T-helper 17 cell (primary cell): ENCODE measurements at places on chromosomes 2 and 18.

DNA sequence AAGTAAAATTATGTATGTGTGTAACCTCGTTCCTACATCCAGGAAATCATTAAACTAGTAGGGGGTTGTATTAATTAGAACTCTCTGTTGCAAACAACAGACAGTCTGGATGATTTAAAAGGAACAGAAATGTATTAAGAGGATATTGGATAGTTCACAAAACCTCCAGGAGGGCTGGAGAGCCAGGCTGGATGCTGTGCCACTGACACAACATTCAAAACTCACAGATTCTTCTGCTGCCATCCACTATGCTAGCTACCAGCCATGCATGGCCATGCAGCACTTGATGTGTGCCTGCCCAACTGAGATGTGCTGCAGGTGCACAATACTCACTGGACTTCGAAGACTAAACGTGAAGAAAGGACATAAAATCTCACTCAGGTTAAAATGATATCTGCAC is 48.2 kb upstream of the SH3RF3 start:
- no peak for DNase-seq

- no peak for DNase-seq
These were observed 68.3 kb upstream of the PPM1B start for GRCh38 chr2:44100351-44100750.

- DNase-seq: no peak
These were observed 60.1 kb upstream of the LRRTM1 start for GRCh38 chr2:80364524-80365212.

GRCh38 chr2:153101187-153101586 is 377.4 kb downstream of the RPRM start:
- no peak for DNase-seq

DNA sequence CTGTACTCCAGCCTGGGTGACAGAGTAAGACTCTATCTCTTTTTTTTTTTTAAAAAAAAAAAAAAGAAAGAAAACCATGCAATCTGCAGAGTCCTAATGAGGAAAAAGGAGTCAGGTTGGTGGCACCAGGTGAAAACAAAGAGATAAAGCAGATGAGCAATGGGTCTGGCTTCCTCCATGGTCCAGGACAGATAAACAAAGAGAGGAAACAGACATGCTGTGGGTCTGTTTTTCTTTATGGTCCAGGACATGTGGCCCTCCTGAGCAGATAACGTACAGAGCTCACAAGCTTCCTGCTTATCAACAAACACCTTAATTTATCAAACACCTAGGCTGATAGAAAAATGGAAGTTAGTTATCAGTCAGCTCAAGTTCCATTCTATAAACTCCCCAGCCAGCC is 24.4 kb upstream of the TUBB6 start:
- no peak for DNase-seq

- DNase-seq: peak; percentile 37
These were observed 21.9 kb upstream of the MTERF4 start for GRCh38 chr2:241123816-241124536.

DNA sequence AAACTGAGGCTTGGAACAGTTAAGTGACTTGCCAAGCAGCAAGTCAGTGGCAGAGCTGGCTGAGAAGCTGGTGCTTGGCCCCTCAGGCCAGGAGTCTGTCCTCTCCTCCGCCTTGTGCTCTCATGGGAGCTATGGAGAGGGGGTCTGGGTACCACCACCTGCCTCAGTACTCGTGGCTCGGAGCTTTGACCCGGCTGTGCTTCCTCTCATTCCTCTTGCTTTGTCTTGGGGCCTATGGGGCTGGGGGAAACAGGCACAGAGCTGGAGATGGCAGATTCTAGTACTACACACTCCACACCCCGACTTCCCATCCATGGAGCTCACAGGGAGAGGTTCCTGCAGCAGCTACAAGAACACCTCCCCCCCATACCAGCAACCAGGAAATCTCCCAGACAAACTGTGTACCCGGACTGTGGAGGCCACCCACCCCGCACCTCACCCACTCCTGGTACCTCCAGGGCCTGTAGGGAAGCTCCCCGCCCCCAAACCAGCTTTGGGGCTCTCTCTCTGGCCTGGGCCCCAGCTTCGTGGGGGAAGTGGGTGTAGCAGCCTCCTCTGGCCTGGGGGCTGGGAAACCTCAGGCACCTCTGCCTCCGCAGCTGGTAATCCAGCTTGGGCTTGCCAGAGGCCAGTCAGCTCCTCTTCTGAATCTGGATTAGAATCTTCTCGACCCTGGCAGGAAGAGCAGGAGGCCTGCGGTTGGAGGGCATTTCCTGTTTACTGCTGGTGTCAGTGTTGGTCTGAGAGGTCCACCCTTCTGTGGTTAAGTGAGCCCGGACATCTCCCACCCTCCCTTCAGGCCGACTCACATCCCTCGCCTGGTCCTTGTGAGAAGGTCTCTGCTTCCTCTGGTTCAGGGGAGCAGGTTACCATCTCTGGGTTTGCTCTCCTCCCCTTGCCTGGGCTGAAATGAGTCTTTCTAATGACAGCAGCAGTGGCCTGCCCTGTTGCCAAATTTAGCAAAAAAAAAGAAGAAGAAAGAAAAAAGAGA is 22.3 kb upstream of the RHOB start:
- DNase-seq: no peak

DNA sequence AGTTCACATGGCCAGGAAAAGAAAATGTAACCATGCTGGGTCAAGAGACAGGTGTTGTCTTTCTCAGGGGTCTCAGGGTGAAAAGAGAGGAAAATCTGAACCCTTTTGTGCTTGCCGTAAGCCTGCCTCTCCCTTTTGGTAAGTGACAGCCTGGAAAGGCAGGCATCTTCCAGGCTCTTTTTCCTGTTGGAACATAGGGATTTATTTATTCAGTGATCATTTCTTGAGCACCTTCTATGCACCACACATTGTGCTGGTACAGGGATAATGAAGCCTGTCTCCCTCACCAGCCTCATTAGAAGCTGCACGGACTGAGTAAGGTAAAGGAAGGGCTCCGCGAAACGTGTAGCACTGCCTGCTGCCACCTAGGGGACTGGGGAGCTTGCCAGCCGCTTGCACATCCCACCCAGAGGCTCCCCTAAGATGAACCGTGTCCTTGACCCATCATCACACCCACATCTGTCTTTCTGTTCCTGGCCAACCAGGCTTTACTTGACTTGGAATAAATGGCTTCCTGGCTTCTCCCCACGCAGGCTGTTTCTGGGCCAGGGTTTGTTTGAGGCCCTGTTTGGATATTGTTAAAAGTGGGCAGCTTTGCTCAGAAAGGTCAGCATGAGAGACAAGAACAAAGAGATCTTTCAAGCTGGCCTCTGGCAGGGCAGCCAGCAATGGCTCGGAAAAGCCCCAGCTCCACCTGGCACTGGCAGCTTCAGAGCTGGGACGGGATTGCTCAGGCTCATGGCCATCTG is 73.3 kb upstream of the MCFD2 start:
- DNase-seq: no peak

GRCh38 chr2:66531567-66531966 is 96.6 kb downstream of the MEIS1 start:
- no peak for DNase-seq

- DNase-seq: no peak
These were observed 53.3 kb upstream of the TTN start for GRCh38 chr2:178860551-178860950.

DNA sequence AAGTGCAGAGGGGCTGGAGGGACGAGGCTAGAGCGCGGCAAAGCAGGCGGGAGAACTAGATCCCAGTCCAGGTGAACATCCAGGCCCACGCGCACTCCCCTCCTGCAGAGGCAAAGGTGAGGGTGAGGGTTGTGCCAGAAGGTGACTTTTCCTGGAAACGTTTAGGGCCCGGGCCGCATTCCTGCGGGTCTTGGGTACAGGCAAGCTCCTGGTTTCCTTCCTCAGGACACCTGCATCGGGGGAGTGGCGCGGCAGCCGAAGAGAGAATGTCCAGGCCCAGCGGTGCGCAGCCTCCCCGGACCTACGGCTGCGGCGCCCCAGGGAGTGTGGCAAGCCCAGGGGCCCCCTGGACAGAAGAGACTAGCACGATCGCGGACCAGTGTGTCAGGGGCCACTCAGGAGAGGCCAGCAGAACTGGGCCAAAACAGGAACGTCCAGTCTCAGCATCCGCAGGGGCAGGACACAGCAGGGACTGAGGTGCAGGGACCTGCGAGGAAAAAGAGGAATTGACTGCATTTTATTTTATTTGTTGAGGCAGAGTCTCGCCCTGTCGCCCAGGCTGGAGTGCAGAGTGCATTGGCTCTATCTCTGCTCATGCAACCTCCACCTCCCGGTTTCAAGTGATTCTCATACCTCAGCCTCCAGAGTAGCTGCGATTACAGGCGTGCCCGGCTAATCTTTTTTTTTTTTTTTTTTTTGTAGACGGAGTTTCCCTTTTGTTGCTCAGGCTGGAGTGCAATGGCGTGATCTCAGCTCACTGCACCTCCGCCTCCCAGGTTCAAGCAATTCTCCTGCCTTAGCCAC is 8.7 kb upstream of the IMPA2 start:
- DNase-seq: no peak

GRCh38 chr2:55742996-55743395 is 49.4 kb upstream of the PNPT1 start:
- no peak for DNase-seq

DNA sequence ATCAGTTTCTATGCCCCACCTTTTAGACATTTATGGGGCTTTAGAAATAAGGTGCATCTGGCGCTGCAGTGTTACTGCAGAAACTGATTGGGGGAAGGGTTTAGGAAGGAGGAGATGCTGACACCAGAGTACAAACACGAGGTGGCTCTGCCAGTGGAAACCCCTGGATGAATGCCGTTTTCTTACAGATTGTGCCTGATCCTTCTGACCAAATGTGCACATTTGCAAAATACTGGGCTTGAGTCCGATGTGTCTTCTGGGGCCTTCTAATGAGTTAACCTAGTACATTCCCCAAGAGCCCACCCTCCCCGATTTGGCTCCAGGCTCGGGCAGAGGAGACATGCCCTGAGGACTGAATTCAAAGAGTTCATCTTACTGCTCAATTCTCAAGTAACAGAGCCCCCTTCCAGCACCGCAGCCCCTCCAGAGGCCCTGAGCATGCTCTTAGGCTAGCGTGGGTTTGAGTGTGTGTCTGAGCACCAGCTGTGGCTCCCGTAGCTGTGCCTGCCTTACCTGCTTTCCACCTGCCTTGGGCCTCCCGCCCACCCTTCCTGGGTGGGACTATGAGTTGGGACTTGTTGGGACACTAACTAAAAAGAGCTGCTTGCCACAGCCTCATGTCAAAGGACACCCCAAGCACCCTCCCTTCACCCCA is 116.7 kb upstream of the COPS8 start:
- no peak for DNase-seq

DNA sequence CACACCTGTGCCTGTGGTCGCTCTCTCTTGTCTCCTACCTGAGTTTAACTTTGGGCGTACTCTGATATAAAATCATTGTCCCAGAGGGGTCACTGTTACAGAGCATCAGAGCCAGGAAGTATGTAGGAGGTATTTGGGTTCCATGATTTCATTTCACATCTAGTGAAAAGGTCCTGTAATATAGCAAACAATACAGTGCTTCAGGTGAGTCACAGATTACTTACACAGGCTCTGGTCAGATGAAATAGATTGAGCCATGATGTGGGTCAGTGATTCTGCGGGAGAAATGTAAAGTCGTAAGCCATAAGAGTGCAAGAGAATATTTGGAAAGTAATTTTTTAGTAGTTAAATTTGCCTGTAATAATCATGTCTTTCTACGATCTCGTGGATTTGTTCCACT is 70.2 kb downstream of the SOCS6 start:
- no peak for DNase-seq

GRCh38 chr2:135948642-135949355 is 36.6 kb downstream of the DARS1 start:
- DNase-seq: peak; percentile 30

GRCh38 chr2:239441261-239442078 is 40.6 kb upstream of the HDAC4 start:
- DNase-seq: no peak

DNA sequence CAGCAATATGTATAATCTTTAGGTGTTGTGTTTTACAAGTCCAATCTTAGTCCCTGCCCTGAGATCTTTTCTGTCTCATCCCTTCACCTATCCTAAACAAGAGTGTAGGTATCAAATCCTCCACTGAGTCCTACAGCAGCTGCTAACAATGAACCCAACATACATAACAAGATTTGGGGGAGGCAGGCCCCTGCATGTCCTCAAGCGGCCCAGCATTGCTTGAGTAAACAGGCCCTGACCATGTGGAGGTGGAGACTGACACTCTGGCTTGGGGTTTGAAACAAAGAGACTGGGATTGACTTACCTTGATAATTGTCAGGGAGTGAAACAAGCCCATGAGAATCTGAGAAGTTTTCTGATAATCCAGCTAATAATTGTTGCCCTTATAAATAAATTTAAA is 213.4 kb downstream of the STK39 start:
- no peak for DNase-seq

GRCh38 chr2:38057651-38058410 is 18.1 kb downstream of the CYP1B1 start:
- DNase-seq: no peak

- no peak for DNase-seq
These were observed 78.7 kb downstream of the NCAPH start for GRCh38 chr2:96414161-96414710.

DNA sequence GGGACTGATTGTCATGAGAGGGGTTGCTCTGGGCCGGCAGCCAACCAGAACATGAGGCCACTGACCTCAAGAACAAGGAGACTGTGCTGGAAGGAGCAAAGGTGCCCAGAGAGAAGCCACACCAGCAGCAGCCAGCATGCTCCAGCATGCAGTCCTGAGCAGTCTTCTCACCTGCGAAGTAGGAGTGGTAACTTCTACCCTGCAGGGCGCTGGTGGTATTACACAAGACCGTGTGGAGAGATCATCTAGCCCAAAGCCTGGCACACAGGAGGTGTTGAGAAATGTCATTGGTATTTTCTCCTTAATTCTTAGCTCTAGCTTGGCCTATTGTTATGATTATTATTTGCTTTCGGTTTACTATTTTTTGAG is 132.7 kb downstream of the TSN start:
- no peak for DNase-seq

DNA sequence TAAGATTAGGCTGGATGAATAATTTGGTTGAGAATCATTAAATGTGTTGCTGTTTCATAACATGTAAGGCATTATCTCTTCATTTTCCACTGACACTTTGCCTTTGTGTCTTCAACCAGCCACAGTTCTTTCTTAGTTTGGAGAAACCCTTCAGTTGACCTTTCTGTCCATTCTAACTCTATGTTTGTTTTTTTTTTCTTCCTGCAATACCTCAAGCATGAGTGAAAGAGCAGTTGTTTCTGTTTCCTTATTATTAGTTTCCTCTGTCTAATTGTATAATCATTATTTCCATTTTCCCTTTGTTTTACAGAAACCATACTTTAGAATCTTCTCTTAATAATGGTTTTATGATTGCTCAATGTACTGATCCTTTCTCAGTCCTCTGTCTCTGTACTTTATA is 25.6 kb downstream of the HADHB start:
- DNase-seq: no peak

- no peak for DNase-seq
These were observed 305.4 kb downstream of the MTX2 start for GRCh38 chr2:176574484-176575236.

DNA sequence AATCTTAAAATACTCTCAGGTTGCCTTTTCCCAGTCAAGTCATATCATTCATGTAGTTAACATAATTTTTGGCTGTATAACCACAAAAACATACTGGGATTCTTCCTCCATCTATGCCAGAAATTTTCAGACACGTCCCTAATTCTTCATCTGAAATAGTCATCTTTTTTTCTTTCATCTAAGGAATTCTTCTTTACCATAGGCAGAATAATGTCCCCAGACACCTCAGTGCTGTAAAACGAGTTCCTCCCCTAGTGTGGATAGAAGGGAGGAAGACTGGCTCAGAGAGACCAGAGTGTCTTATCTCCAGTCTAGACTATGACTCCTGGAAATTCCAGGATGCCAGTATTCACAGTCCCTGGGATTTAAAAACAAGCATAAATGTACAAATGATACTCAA is 127.8 kb downstream of the MREG start:
- DNase-seq: no peak

GRCh38 chr2:105800036-105800713 is 55.5 kb downstream of the NCK2 start:
- no peak for DNase-seq
